ENCODE measurements at places on chromosomes 7 and 10. TPM values are rescaled to one million over a fixed set of nuclear protein-coding genes. Genes with fewer than 3 reads are reported as not detected.

DNA sequence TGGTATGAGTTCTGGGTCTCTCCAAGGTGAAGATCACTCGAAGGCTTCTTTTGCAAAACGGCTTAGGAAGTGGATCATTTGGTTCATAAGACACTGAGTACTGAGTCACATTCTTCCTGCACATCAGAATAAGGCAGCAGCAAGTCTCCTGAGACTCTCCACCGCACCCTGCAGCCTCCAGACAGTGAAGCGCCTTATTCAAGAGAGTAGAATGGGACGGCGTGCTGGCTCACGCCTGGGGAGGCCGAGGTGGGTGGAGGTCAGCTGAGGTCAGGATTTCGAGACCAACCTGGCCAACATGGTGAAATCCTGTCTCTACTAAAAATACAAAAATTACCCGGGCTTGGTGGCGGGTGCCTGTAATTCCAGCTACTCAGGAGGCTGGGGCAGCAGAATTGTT, 70.3 kb downstream of the C10orf143 start:
- DNase-seq = no peak

DNA sequence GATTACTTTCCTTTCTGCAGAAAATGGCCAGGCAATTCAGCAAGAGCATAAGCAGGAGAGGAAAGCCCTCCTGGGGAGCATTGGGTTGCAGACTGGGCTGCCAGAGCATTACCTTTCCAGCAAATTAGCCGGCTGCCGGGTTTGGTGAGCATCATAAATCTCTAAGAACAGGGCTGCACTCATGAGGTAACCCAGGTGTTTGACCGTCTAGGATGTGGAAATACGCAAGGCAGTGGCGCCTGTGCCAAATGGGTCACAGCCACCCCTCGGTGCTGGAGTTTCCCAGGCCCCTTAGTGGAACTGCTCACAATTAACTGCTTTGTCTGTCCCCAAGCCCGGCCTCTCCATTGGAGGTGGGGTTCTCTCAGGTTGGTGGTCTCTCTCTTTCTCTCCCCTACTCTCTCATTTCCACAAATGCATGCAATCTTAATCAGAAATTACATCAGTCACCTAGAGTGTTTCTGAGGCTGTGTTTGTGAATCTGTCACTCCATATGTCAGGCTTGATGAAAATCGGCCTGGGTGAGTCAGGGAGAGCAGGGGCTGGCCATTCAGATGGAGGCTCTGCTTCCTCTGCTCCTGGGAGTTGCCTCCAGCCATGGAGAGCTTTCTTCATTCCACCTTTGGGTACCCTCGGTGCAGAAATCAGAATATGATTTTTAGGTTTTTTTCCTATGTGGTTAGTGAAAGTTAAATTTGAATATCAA, 26.7 kb downstream of the PTN start:
- no peak for DNase-seq

DNA sequence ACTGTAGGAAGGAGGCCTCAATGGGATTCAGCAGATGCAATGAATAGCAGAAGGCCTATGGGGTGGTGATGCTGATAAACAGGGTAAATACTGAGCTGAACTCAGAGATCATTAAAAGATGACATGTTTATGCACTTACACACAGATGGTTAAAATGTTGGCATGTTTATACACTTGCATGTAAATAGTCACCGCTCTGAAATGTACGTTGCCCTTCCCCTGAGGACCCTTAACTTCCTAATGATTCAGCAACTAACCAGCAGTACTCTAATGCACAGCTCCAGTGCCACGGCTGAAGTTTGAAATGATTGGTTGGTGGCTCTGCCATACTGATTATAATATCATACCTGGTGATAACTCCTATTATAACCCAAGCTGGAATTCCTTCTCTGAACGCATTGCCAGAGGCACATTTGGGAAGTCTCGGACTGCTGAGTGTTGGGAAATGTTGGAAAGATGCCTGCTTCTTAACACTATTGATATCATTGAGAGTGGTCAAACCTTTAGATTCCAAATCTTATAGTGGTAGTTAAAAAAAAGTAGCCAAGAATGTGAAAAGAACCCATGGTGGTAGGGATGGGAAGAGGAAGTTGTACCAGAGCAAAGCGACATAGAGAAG, 3.7 kb upstream of the CAV1 start:
- no peak for DNase-seq

GRCh38 chr7:98283127-98283886, 1.8 kb downstream of the BRI3 start:
- no peak for DNase-seq

- no peak for DNase-seq
Observed at GRCh38 chr7:1187127-1187526, 27.1 kb upstream of the ZFAND2A start.

- DNase-seq = peak; percentile 44
Observed at GRCh38 chr7:116258734-116259133, 48.4 kb downstream of the TES start.

DNA sequence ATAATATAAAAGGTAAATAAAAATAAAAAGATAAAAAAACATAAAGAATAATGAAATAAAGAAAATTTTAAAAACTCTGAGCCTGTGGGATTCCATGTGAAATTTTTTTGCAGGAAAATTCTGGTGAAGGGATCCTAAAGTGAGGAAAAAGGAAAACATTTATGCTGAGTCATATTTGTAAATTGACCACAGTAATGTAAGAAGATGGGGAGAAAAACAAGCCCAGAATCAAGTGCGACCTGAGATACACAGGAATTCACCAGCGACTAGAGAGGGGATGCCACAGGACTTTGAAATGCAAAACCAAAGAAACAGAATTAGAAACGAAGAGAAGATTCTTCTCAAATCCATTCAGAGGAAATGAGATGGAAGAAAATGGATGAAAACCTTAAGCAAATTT, 133.8 kb upstream of the PFKP start:
- DNase-seq = no peak

DNA sequence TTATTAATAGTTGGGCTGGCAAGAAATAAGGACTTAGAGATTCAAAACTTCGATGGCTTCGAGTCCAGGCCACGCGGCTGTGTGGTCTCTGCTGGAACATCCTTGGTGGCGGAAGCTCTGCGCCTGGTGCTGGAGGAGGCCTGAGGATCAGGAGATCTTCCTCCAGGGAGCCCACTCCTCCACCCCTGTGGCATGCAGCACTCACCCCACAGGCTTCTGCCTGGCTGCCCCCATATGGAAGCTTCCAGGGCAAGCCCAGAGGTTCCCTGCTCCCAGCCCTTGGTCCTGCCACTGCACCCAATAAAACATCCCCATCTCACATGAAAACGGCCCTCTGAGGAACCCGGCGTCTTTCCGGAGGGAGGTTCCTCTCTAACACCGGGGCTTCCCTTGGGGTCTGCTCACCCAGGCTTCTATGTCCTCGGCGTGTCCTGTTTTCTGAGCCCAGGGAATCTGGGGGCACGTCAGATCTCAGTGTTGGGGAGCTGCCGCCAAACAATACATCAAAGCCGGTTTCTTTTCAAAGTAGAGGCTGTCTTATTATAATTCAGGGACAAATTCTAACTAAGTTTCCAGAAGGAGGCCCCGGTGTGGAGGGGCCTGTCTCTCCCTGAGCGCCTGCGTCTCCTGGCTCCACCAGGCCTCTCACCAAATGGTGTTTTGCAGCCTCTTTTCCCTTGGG, 32.4 kb downstream of the CALML3 start:
- no peak for DNase-seq

GRCh38 chr10:97830064-97830463, 19.6 kb upstream of the GOLGA7B start:
- DNase-seq = no peak

DNA sequence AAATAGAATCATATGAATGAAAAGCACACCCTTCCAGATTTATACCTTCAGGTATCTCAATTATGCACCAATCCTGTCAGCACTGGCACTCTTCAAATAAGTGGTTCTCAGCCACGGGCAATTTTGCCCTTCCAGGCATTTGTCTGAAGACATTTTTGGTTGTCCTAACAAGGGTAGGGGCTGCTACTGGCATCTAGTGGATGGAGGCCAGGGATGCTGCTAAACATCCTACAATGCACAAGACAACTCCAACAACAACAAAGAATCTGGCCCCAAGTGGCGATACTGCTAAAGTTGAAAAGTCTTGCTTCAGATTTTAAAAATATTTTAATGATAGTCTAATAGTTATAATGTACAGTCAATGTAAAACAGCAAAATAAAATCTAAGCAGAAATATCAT, 16.1 kb downstream of the CCDC186 start:
- peak; percentile 14 for DNase-seq

DNA sequence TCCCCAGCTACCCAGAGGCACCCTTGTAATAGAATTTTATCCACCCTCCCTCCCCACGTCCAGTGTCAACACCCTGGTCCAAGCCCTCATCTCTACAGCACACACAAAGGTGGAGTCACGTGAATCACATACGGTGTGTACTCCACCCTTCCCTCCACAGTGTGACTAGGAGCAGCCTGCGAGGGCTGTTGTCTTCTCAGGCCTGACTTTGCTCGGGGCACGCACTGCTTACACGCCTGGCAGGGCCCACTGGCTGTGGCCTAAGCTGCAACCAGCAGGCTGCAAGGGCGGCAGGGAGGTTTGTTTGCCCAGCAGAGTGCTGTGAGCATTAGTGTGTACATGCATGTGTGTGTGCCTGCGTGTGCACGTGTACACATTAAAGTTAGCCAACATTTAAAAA, 93.7 kb downstream of the COBL start:
- DNase-seq = no peak

The IQUB gene
- total RNA-seq = not detected

GRCh38 chr7:142584765-142585164, 164.5 kb upstream of the PRSS1 start:
- DNase-seq = no peak

The AGR3 gene
- not detected for total RNA-seq

GRCh38 chr10:92574548-92575261, 812 bp upstream of the IDE start:
- DNase-seq = no peak

DNA sequence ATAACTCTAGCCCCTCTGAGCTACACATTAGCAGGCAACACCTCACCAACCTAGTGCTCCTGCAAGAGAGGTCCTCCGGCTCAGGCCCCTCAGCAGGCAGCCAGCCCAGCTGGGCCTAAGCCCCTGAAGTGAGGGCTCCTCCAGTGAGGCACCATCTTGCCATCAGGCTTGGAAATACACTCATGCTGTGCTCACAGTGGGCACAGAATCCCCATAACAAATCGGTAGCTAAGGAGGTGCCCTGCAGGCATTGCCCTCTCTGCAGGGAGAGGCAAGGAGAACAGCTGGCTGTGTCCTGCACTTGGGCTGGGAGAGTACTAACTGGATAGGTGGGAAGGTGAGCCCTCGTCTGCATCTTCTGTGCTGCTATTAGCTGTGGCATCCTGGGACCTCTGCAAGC, 3.7 kb upstream of the C10orf71 start:
- DNase-seq = no peak

The NKX1-2 gene
- not detected for total RNA-seq

The FANK1 gene
- total RNA-seq = 0.58 TPM

DNA sequence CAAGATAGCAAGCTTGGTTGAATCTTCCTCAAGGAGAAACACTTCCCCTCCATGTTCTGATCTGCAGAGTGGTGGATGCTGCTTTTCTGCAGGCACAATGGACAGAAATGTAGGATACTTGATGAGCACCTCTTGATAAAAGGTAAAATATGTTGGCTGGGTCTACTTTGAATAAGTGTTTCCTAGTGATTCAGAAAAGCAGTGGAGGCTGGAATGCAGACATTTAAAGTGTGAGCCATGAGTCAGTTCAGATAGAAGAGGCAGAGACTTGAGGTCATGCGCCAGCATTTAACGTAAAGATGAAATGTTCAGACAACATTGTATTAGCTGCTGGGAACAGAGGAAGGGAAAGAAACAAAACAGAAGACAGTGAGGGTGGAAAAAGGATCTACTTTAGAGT, 403.1 kb downstream of the ADRA2A start:
- no peak for DNase-seq

DNA sequence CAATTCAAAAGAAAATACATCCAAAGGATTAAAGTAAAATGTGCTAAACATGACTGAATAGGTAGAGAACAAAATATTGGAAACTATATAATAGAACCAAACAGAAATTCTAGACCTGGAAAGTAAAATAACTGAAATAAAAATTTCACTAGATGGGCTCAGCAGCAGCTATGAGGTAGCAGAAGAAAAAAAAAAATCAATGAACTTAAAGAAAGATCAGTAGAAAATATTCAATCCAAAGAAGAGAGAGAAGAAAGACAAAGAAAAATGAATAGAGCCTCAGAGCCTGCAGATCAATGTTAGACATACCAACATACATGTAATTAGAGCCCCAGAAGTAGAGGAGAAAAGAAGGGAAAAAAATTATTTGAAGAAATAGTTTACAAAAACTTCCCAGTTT, 129.6 kb upstream of the RNF32 start:
- DNase-seq = no peak

DNA sequence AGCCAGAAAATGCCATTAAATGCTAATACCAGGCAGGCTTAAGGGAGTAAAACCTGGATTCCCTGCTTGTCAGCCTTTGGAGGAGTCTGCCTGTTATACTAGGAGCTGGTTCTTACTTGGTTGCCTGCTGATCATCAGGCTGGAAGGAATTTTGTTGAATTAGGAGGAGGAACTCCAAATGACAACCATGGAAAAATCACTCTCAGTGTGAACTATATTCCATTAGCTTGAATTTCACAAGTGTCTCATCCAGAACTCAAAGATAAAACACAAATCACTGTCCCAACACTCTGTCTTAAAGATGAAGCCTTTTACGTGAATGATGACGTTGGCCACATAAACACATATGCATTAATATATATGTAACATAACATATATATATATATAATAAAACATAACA, 238.9 kb upstream of the PLXDC2 start:
- no peak for DNase-seq

DNA sequence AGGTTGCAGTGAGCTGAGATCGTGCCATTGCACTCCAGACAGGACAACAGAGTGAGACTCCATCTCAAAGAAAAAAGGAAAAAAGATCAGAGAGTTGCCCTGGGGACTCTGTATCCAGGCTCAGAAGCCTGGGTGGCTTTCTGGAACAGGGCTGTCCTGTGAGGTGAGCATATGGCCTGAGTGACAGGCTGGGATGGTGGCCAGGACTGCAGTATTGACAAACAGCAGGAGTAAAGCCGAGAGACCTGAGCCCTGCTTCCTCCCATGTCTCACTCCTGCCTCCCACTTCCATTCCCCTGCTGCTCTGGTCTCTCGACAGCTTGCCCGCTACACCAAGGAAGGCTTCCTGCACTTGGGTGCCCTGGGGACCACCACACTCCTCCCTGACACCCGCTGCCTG, 578.5 kb downstream of the GALNT17 start:
- no peak for DNase-seq

GRCh38 chr7:4838626-4839334, 23.1 kb downstream of the PAPOLB start:
- no peak for DNase-seq

DNA sequence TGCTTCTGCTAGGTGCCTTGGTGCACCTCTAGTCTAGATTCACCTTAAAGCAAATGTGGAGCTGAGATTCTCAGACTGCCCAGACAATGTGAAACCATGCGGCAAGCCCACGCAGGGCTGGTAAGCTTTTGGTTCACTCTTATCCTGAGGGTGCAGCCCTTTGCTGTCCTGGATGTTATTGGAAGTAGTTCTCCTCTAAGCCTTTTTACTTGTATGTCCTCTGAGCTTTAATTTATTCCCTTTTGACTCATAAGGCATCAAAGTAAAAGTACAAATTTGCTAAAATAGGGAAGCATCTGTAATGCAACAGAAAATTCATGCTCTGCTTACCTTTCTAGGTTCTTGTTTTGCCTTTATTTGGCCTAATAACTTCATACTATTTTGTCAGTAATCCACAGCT, 186.8 kb downstream of the MACC1 start:
- no peak for DNase-seq

GRCh38 chr10:101934686-101935305, 91.2 kb upstream of the KCNIP2 start:
- no peak for DNase-seq

GRCh38 chr10:115969591-115969990, 303.4 kb downstream of the GFRA1 start:
- no peak for DNase-seq

- DNase-seq = no peak
Observed at GRCh38 chr7:82049891-82050533, 280.2 kb upstream of the HGF start.
